Hematopoietic multipotent progenitor cell (in vitro differentiated cells): ENCODE measurements at places on chromosomes 6 and 20. TPM values are rescaled to one million over a fixed set of nuclear protein-coding genes. Genes with fewer than 3 reads are reported as not detected.

The EYA4 gene
- under 0.01 TPM for total RNA-seq

The EEF1A2 gene
- 0.27 TPM for total RNA-seq

The FKBP1A gene
- 107 TPM for total RNA-seq

The PLCB4 gene
- 11.0 TPM for total RNA-seq

DNA sequence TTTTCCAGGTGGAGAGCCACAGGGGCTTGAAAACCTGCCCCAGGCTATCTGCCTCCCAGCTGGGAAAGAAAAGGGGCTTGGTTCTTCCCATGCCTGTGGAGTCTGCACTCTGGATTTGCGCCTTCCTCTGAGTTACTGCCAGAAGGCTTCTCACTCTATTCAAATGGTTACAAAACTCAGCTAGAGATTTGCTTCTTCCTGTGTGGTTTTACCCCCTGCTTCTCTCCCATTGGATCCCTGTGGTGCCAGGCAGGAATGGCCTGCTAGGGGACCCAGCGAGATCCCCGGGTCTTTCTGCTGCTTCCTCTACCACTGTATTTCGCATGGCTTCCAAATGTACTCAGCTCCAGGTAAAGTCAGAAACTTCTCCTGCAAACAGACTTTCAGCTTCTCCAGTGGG lies 192.0 kb upstream of the HS3ST5 start:
- no peak for DNase-seq

- DNase-seq, result no peak
These were observed 52.9 kb downstream of the FBXL4 start for GRCh38 chr6:98894810-98895209.

- no peak for DNase-seq
These were observed 32.0 kb upstream of the PCMTD2 start for GRCh38 chr20:64223526-64224067.

DNA sequence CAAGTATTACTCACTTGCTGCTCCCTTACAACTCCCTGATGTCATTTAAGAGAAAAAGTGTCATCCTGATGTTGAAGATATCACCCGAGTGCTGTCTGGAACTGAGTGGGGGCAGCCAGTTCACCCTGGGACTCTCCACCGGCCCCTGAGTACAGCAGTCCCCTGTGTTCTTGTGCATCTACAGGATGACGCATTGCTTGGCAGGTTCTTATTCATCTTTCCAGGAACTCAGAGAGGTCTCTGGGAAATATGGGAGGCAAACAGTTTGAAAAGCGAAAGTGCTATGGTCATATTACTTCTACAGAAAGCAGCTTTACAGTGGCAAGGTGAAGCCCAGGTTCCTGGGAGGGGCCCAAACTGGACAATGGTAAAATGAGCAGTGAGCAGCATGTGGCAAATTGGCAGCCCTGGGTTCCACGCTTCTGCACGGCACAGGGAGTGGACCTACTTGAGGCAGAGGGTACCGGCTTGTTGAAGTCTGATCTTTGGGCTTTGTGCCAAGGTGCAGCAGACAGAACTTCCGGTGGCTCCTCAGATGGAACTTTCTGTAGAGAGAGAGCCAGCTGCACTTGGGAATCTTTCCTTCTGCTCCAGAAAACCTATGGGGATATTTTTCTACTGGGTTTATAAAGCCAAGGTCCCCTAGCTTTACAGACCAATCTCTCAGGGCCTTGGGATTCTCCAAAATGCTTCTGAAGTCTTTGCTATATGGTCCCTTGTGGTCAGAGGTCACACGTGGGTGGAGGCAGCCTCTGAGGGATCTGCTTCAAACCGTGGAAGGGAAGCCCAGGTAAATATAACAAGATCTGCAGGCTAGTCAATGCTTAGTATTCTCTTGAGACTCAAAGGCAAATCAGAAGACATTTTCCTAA lies 128.3 kb downstream of the MAP3K7 start:
- no peak for DNase-seq

GRCh38 chr6:46376562-46377061 lies 114.6 kb downstream of the RCAN2 start:
- no peak for DNase-seq

DNA sequence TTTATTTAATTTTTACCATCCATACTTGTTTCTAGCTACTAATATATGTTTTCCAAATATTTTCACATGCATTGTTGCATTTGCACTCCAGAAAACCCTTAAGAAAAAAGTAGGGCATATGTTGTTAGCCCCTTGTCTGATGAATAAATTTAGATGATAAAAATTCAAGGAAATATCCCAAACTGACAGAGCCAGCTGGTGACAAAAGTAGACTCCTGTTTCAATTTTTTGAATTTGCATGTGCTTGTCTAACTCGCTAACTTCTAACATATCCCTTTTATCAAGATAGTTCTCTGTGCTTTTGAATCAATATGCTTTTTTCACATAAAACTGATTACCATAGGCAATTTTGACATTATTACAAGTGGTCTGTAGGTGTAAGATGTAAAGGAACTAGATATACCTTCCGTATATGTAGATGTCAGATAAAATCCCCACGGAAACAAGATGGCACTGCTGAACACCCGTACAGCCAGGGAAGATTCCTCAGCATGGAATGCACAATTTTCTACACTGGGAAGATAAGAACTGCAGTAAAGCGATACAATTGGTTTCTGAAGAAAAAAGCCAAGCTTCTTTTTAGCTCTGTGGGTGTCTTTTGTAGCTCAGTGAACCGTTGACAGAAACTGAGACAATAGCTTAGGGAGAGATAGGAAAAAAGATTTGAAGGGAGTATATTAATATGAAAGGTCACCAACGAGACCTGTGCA lies 437.6 kb upstream of the RNF217 start:
- no peak for DNase-seq

- no peak for DNase-seq
These were observed 17.4 kb downstream of the SHLD1 start for GRCh38 chr20:5767493-5768098.

GRCh38 chr20:39270837-39271604 lies 308.9 kb downstream of the DHX35 start:
- DNase-seq, result no peak

GRCh38 chr6:95846652-95847051 lies 169.1 kb upstream of the FUT9 start:
- no peak for DNase-seq
